ENCODE measurements at places on chromosomes 6 and 20.
A peak's percentile ranks its signal among the peaks of the same experiment; 100 is the strongest.

DNA sequence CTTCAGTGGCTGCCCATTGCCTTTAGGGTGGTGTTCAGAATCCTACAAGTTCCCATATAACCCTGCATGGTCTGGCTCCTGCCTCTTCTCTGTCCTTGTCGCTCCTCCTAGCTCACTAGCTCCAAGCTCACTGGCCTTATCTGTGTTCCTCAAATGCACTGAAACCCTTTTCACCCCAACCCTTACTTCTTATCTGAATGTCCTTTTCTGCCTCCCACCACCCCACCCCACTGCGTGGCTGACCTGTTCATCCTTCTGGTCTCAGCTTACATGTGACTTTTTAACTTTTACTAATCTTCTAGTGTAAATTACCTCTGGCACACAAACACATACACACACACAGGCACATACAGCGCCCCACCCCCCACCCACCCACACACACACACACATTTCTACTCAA lies 41.0 kb upstream of the GLP1R start:
- no peak for DNase-seq

DNA sequence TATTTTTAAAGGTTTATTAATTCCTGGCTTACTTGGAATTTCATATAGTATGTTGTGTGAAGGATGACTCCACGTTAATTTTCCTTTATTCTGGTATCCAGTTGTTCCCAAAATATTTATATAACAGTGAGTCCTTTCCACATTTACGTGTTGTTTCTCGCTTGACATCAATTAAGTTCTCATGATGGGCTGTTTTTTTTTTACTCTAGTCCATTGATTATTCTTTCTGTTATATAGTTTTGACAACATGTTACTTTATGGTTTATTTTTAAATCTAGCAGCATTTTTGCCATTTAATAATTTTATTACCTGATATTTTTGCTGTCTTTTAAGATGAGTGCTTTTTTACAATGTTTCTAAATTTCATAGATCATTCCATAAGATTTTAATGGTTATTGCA lies 6.7 kb downstream of the TRIM40 start:
- no peak for DNase-seq

DNA sequence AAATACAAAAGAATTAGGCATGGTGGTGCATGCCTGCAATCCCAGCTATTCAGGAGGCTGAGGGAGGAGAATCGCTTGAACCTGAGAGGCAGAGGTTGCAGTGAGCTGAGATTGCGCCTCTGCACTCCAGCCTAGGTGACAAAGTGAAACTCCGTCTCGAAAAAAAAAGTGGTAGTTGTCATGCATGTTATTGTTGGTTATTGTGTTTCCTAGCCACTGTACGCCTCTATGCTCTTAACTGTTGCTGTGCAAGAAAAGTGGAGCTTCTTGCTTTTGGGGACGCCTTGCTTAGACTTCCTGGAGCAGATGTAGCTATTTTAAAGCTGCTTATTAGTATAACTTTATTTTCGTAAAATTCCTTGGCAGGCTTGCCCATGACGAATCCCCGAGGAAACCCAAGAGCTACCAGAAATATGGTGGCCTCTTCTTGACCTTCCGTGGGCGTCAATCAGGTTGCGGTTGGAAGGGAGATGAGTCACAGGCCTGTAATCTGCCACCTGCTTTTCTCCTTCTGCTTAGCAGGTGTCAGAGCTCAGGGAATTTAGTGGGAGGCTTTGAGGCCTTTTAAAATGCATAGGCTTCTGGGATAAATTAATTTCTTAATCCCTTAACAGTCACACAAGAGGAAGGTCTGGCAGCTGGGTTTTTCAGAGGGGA lies 17.3 kb downstream of the GABRR2 start:
- DNase-seq, result peak; percentile 89

DNA sequence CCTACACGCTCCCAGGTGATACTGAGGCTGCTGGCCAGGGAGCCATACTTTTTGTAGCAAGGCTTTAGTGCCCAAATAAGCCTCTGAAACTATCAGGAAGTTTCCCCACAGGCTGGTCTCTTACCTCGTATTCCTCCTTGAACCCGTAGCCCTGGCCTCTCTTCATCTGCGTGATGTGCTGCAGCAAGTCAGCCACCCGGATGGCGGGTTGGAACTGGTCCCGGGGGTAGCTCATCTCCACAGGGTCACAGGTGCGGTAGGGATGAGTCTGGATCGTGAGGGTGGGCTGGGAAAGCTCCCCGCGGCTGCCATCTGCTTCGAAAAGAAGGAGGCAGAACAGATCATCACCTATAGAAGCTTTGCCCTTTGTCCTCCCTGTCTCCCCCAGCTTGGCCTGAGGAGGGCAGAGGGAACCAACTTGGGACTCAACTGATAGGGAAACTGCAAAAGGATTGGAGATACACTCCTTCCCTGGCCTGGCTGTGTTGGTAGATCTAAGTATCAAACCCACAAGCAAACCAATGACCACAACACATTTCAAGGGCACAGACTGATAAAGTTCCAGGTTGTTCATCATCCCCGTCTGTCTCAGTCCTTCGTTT lies 543.2 kb upstream of the CHD6 start:
- no peak for DNase-seq

- no peak for DNase-seq
Measured at GRCh38 chr6:79783670-79784394, 152.7 kb downstream of the SH3BGRL2 start.

DNA sequence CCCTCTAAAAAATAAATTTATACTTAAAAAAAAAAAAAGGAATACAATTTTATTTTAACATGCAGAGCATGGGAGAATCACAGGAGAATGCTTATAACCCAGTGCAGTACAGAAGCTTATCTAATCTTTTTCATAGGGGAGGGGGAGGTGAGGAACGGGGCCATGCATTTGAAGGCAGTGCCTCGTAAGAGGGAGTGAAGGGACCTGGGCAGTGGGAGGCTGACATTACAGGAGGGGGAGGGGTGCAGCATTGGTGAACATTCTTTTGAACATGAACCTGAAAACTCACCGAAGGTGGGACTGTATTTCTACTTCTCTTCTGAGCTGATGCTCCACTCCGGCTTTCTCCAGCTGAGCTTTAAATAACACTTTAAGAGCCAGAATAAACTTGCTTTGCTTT lies 9.3 kb downstream of the AURKA start:
- no peak for DNase-seq

GRCh38 chr6:147983581-147984366 lies 358.9 kb upstream of the SASH1 start:
- no peak for DNase-seq

DNA sequence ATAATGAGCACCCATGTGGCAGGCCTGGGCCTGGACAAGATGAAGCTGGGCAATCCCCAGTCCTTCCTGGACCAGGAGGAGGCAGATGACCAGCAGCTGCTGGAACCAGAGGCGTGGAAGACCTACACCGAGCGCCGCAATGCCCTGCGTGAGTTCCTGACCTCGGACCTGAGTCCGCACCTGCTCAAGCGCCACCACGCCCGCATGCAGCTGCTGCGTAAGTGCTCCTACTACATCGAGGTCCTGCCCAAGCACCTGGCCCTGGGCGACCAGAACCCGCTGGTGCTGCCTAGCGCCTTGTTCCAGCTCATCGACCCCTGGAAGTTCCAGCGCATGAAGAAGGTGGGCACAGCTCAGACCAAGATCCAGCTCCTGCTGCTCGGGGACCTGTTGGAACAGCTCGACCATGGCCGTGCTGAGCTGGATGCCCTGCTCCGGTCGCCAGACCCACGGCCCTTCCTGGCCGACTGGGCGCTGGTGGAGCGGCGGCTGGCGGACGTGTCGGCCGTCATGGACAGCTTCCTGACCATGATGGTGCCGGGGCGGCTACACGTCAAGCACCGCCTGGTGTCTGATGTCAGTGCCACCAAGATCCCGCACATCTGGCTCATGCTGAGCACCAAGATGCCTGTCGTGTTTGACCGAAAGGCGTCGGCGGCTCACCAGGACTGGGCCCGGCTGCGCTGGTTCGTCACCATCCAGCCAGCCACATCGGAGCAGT lies 1.9 kb downstream of the FNDC11 start:
- DNase-seq, result no peak

GRCh38 chr20:47785854-47786764 lies 828 bp upstream of the SULF2 start:
- DNase-seq, result peak; percentile 56

DNA sequence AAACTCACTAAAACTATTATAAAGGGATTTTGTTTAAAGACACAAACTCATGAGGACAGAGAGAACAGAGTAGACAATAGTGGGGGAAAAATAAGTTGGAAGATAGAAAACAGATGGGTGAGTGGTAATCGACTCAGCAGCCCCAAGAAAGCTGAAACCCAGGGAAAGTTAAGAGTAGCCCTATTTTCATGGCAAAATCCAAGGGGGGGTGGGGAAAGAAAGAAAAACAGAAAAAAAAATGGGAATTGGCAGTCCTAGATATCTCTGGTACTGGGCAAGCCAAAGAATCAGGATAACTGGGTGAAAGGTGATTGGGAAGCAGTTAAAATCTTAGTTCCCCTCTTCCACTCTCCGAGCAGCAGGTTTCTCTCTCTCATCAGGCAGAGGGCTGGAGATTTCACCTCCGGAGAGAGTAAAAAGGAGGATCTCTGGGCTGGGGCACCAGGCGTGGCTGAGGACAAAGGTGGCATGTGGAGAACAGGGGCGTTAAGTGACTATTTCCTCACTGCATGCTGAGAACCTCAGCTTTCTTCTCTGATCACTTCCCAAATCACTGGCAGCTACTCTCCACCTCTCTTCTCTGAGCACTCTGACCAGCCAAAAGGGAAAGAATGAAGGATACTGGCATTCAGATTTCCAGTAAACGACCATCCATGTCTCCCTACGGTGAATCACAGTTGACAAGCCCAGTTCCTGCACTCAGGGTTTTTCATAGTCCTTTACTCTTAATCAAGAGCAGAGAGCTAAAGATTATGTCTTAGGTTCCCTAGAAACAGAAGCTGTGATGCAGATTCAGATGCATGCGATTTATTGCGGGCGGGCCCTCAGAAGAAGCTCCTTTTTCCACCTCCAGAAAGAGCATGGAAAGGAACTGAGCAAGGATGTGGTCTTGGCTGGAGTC lies 7.3 kb upstream of the RNF24 start:
- DNase-seq, result no peak

DNA sequence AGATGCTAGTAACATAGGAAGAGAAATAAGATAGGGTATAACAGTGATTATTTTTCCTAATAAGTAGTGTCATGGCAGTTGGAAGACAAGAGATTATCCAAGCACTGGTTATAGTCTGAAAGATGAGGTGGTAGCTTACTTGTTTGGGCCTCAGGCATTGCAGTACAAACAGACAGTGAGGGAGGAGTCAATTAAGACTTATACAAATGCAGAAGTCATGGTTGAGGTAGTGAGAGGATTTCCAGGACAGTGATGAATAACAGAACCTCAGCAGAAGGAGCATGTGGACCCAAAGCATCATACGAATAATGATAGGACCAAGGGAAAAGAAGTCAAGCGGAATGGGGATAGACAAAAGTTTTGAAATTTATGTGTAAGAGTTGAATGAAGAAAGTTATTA lies 53.5 kb downstream of the HCRTR2 start:
- DNase-seq, result no peak

GRCh38 chr20:54848984-54849538 lies 373.7 kb downstream of the DOK5 start:
- DNase-seq, result no peak

- DNase-seq, result no peak
Measured at GRCh38 chr6:133895573-133896343, 6.8 kb downstream of the TCF21 start.

DNA sequence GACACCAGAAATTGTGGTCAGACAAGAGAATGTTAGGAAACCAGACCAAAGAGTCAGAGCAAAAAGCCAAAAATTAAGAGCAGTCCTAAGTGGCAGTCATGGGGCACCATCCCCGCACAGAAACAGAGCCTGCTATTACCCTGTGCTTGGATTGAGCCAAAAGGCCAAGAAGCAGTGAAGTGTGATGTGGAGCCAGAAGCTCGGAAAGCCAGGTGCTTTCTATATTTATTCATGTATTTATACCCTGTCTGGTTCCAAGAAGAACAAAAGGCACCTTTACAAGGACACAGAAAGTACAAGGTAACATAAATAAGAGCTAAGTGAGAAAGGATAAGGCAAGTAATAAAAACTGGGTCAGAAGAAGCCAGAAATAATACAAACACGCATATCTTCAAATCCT lies 336.2 kb upstream of the CNR1 start:
- no peak for DNase-seq

GRCh38 chr6:52994031-52994838 lies 849 bp downstream of the GSTA4 start:
- DNase-seq, result peak; percentile 35

DNA sequence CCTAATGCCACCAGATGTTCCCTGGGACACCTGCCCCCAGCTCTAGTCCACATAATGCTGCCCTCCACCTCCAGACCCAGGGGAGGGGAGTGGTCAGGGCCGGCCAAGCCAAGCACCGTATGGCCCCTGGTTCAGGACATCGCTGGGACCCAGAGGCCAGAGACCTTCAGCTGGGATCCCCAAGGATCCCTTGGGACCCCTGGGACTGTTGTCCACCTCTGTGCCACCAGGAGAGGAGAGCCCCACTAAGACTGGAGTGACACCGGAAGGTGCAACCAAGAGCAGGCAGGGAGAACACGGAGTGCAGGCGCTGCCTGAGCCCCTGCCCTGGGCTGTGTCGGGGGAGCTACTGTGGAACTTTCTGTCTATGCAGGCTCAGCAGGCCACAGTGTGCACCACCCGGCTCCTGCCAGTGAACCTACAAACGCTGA lies 43.6 kb downstream of the CTCFL start:
- DNase-seq, result no peak

DNA sequence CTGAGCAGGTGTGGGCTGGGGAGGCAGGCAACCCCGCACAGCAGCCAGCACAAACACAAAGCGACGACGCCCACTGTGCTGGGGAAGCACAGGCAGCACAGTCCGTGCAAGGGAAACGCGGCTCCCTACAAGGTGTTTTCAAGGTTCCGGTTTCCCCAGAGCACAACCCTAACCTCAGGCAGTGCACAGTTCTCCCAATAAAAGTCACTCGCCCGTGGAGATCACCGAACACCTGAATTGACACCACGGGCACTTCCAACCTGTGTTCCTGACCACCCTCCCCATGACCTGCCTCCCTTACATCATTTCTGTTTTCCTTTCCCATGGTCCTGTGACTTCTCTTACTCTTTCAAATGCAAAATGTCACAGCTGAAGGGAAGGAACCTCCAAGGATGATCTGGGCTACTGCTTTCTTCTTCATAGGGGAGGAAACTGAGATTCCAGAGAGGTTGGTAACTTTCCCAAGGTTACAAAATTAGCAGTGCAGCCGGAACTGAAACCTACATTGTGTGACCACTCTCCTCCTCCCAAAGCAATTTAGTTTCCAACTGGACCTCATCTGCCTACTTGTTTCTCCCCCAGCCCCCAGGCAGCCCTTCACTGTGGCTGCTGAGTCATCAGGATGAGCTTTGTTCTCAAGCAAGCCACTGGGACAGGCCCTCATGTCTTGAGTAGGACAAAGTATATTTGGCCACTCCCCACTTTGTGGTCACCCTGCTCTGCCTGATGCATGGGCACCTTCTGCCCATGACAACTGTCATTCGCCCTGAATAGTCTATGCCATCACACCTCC lies 125.3 kb downstream of the ATXN1 start:
- peak; percentile 61 for DNase-seq

Data from head of caudate nucleus (tissue), 42 donors.